DMS 273 treated with DMSO at 0.1 percent for 48 hours (cell line): ENCODE measurements at places on chromosomes 5 and 9.

- DNase-seq, result no peak
Observed at GRCh38 chr5:73638344-73639095, 12.5 kb downstream of the ARHGEF28 start.

- DNase-seq, result no peak
Observed at GRCh38 chr5:26807231-26808199, 230.9 kb downstream of the CDH9 start.

- no peak for DNase-seq
Observed at GRCh38 chr9:98099898-98100297, 19.1 kb downstream of the TRIM14 start.

DNA sequence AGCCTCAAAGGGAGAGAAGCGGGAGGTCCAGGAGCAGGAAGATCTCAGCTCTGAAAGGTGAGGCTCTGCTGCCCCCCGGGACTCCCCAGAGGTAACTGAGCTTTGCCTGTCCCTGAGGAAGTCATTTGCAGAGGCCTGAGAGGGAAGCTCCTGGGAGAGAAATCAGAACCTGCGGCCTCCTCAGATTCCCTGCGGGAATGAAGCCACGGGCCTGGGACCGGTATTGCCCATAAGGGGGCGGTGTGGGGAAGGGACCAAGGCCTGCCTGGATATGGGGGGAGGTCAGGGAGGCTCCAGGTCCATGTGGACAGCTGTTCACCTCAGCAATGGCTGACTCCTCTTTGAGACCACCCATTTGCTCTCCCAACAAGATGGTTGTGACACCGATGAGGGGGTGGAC lies 1.3 kb downstream of the SPATA31E1 start:
- DNase-seq, result no peak

DNA sequence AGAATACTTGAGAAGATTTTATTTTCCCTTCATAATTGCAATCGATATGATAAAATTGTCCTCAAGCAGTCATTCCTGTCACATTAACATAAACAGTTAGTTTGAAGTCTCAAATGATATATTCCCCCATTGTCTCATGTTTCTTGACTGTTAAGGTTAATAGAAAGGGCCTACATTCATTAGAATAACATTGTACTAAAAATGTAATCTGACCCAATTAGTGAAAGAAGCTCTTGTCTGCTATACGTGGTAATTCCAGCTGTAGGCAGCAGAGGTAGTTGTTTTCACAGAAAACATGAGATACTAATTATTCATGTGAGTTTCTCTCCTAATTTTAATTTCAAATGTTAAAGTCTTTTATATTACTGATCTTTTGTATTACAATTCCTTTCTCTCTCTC lies 25.9 kb upstream of the AP3B1 start:
- DNase-seq, result no peak

DNA sequence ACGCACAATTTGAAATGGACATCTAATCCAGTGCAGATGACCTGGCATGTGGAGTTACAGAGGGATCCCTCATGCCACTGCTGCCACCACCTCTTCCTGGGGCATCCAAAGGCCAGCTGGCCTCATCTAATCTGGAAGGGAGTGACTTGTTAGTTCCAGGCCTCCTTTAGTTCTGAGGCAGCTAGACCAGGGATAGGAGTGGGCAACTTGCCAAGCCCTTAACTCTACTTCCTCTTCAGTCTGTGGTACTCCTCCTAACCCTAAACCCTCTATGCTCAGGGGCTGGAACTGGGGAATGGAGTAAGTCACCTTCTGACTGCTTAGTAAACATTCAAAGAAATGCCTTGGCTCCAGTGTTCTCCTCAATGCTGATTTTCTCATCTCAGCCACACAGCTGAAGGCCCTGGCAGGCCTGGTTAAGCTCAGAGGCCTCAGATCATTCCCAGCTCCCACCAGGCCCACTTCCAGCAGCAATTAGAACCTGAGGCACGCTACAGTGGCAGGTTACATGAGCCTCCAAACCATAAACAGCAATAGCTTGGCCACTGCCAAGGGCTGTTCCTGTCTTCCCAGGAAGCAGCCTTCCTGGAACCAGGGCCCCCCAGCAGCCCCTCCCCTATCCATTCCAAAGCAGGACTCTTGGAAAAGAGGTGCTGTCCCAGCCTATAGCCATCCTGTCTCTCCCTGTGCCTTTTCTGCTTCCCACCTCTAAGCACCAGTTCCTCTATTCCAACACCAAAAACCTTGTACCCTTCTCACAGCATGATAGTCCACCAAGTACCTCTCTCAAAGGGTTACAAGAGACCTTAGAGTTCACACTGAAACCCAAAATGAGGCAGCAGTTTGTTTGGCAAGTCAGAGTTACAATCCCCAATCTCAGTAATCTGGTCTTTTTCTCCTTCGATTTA lies 2.0 kb downstream of the EIF4EBP3 start:
- DNase-seq, result no peak

DNA sequence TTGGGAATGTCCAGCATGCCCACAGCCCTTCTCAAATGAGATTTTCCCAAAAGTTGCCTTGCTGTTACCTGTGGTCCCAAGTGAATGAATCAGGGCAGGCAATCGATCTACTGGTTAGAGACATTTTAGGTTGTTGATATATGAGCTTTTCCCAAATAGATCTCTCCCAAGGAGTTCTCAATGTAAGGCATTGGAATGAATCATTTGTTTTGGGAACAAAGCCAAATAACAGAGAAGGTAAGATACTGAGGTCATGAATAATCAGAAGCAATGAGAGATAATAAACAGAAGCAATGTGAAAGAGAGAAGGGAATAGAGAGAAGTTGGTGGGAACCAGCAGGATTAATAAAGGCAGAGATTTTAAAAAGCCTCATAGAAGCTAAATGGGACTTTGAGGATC lies 93.6 kb upstream of the FER start:
- no peak for DNase-seq

- DNase-seq, result no peak
Observed at GRCh38 chr5:10639846-10640368, 76.0 kb downstream of the ANKRD33B start.

DNA sequence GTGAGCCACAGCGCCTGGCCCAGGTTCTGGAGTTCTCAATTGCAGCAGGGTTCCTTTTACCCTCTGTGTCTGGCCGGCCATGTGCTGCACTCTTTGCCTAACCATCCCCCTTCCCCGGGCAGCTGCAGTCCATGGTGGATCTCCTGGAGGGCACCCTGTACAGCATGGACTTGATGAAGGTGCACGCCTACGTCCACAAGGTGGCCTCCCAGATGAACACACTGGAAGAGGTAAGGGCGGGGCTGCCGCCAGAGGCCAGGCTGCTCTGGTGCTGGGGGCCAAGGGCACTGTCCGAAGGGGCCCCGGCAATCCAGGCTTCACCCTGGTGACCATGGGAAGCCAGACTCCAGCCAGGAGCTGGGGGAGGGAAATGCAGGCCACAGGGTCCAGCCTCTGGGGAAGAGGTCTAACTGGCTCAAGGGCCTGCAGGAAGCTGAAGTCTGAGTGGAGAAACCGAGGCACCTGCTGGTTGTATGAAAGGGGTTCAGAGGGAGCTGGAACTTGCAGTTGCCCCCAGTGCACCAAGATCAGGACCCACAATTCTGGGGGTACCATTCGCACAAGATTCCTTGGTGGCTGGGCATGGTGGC lies 18.1 kb downstream of the OLFML2A start:
- DNase-seq, result no peak

DNA sequence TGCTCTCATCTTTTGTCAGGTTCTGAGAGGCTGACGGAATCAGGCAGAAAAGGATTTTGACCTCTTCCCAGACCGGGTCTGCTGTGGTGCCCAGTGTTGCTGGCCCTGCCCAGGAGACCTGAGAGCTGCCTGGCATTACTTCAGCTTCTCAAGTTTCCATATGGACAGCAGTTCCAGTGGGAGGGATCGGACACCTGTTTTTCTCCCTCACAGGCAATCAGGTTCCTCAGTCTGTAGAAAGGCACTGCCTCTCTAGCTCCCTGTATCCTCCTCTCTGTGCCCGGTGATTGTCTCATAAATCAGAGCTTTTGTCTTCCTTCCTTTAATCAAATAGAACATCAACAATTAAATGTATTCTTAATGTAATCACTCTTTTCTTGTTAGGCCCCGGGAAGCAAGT lies 198.7 kb downstream of the SEMA6A start:
- no peak for DNase-seq

DNA sequence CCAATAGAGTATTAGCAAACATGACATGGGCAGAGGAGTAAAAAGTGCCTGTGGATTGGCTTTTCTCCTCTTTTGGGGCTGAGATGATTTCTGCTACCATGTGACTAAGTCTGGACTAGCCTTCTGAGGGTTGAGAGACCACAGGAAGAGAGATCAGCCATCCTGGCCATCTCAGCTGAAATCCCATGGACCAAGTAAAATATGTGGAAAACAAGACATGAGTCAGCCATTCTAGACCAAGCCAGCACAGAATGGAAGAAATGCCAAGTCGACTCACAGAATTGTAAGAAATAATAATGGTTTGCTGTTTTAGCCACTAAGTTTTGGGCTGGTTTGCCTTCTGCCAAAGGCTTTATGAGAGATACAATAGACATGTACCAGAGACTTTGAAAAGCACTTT lies 377.8 kb downstream of the CHSY3 start:
- no peak for DNase-seq

- no peak for DNase-seq
Observed at GRCh38 chr5:157116483-157116954, 7.7 kb upstream of the HAVCR2 start.

GRCh38 chr9:1173211-1173610 lies 123.1 kb downstream of the DMRT2 start:
- DNase-seq, result no peak

GRCh38 chr5:53167836-53168235 lies 58.3 kb upstream of the MOCS2 start:
- DNase-seq, result no peak

DNA sequence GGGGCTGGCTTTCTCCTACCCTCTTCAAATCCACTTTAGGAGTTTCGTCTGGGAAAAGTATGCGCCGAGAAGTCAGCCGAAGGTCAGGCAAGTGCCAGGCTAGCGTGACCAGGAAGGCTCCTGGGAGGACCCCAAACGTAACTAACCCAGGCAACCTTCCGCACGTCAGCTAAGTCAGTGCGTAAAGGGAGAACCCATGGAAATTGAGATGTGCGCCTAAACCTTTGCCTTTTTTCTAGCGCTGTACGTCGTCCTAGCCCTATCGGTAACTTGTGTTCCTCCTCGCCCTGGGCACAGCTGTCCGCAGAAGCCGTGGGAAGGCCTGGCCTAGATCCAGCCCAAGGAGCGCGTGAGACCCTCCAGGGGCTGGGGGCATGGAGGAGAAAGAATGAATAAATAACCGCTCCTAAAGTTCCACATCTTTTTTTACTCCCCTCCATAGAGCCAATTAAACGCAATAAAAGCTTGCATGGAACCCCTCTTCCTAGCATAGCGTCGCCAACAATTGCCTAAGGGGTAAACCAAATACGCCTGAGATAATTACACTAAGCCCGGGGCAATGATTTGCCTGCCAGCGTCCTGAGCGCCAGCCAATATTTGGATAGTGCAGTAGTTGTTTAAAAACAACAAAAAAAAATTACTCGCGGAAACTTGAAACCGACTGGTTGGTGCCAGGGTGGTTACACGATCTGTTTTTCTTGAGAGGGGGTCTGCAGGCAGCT lies 4.0 kb upstream of the FOXB2 start:
- DNase-seq, result no peak

GRCh38 chr9:110538647-110539041 lies 40.9 kb downstream of the SVEP1 start:
- DNase-seq, result no peak
